Activated T-cell treated with anti-CD3 and anti-CD28 coated beads for 4 hours (primary cell): ENCODE measurements at places on chromosomes 6 and 20.

GRCh38 chr20:57124366-57124765 is 142.1 kb downstream of the BMP7 start:
- DNase-seq, result no peak

DNA sequence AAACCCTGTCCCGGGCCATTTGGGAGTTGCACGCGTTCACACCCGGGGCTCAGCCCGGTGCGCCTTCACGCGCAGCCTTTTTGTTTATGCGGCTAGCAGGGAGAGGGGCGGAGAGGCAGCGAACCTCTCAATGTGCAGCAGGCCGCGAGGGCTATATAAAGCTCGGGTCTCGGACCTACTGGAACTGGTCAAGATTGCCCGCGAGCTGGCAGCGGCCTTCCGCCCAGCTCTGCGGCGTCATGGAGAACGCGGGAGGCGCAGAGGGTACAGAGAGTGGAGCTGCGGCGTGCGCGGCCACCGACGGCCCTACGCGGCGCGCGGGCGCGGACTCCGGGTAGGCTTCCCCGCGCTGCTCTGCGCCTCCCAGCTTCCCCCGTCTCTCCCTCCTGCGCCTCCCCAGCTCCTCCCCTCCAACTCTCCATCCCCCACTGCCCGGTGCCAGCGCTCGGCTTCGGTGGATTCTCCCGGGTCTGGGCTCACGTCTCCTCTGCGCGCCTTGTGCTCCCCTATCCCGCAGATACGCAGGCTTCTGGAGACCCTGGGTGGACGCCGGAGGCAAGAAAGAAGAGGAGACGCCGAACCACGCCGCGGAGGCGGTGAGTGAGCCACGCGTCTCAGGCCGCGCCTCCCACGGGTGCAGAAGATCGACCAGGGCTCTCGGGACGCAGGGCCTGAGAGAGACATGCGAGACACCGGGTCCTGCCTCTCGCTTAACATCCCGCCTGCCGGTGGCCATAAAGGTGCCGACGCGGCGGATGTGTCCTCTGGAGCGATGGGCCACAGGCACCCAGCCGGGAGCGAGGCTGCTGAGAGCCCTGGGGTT is at the start of gene RIPPLY2:
TSS of gene RIPPLY2 (plus strand) at position 183 of the 823 bp plus-strand sequence. CDS start at position 240, 57 bp downstream.
- no peak for DNase-seq

DNA sequence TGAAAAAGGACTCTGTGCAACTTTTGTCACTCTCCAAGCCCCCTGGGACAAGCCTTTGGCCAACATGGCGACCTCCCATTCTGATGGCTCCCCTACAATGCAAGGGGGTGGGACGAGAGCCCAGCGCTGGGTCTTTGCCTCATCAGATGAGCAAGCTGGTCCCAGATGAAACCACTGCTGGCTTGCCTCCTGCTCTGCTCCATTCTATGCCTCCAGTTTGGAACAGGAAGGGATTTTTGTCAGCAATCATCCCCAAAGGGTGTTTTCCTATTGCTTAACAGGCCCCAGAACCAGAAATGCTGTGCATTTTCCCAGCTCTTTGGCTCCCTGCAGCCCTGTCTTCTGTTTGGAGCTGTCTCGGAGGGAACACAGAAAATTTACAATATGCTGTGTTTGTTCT is 412.7 kb downstream of the MAFB start:
- no peak for DNase-seq

DNA sequence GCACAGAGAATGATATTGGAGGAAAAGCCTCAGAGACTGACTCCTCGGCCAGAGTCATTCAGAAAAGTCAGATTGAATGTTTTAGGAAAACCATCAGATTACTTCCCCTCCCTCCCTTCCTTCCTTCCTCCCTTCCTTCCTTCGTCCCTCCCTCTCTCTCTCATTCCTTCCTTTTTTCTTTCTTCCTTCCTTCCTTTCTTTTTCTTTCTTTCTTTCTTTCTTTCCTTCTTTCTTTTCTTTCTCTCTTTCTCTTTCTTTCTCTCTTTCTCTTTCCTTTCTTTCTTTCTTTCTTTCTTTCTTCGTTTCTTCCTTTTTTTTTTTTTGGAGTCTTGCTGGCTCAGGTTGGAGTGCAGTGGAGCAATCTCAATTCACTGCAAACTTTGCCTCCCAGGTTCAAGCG is 7.4 kb downstream of the OCSTAMP start:
- DNase-seq, result no peak

- no peak for DNase-seq
These were observed 211.4 kb upstream of the ECI2 start for GRCh38 chr6:4346659-4347333.

GRCh38 chr6:155388591-155388990 is 67.0 kb downstream of the NOX3 start:
- DNase-seq, result no peak

DNA sequence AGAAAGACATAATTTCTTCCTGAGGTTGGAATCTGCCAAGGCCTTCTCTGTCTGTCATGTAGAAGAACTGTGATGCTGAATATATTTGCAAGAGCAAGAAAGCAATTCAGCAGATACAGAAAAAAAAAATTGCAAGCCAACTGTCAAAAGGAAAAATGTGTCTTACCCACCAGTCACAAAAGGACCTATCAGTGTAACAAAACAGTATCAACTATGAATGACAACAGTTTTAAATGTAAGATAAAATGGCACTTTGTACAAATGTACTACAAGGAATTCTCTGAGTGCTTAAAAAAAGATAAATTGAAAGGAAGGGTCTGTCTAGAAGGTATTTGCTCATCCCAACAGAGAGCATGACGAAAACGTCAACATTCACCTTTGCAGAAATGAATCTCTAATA is 185.3 kb upstream of the TFAP2D start:
- no peak for DNase-seq

- no peak for DNase-seq
These were observed 26.6 kb upstream of the PCMTD2 start for GRCh38 chr20:64228751-64229506.
